ENCODE measurements at places on chromosomes 2 and 18.

GRCh38 chr18:7641813-7642212 is 74.7 kb downstream of the PTPRM start:
- DNase-seq: no peak

DNA sequence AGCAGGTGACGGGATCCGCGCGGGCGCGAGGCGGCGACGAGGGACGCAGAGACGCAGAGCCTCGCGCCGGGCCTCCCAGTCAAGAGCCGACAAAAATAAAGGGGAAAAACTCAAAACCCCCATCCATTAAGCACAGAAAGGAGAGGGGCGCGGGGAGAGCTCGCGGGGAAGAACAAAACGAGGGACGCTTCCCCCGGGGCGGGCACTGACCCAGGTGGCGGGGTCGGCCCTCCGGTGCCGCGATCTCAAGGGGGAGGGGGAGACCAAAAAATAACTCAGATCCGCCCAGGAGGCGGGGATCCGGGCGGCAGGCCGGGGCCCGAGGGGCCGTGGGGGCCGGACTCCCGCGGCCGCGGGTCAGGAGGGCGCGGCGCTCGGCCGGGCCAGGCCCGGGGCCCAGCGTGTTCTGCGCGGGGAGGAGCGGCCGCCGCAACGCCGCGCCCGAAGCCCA is 597 bp downstream of the RNF103 start:
- DNase-seq: no peak

- DNase-seq: no peak
Measured at GRCh38 chr2:57720728-57721627, 325.6 kb upstream of the VRK2 start.

GRCh38 chr2:181998041-181998835 is 12.6 kb downstream of the PPP1R1C start:
- DNase-seq: no peak

DNA sequence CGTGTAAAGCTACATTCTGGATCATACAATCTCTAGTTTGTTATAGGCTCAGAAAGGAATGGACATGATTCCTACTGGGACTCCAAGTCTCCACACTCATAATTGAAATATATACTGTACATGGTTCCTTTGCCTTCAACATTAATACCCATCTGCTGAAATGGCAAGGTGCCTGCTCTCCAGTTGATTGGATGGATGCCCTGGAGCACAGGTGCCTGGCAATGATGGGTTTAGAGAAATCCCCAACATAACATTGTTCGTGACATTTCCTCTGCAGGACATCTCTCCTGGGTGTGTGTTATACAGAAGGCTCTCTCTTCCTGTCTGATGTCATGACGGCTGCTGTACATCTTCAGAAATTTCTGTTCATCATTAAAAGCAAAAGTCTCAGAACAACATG is 449.7 kb upstream of the CWC22 start:
- no peak for DNase-seq

DNA sequence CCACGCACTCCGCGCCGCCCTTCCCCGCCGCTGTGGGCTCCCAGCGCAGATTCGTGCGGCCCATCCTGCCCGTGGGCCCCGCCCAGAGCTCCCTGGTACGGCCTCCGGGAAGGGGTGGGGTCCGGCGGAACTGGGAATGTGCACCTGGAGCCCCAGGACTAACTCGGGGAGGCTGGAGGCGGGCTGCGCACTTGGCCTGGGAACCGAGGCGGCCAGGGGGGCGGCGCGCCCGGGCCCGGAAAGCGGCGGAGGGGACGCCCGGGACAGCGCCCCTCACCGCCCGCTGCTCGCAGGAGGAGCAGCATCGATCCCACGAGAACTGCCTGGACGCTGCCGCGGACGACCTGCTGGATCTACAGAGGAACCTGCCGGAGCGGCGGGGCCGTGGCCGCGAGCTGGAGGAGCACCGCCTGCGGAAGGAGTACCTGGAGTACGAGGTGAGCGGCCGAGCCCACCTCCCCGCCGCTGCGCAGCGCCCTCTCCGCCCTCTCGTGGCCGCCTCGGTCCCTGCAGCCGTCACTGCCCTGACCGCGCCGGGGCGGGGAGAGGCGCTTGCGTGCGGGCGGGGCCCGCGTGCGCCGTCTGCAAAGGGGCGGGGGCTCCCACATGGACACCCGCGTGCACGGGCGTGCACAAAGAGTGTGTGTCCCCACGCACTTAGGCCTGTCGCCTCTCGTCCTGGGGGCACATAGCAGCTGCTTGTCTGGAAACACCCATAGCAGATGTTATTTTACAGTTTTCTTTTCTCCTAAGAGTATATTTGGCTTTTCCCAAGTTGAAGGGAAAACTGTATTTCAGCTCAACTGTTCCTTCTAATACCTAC is 25.2 kb downstream of the PSD4 start:
- peak; percentile 71 for DNase-seq

DNA sequence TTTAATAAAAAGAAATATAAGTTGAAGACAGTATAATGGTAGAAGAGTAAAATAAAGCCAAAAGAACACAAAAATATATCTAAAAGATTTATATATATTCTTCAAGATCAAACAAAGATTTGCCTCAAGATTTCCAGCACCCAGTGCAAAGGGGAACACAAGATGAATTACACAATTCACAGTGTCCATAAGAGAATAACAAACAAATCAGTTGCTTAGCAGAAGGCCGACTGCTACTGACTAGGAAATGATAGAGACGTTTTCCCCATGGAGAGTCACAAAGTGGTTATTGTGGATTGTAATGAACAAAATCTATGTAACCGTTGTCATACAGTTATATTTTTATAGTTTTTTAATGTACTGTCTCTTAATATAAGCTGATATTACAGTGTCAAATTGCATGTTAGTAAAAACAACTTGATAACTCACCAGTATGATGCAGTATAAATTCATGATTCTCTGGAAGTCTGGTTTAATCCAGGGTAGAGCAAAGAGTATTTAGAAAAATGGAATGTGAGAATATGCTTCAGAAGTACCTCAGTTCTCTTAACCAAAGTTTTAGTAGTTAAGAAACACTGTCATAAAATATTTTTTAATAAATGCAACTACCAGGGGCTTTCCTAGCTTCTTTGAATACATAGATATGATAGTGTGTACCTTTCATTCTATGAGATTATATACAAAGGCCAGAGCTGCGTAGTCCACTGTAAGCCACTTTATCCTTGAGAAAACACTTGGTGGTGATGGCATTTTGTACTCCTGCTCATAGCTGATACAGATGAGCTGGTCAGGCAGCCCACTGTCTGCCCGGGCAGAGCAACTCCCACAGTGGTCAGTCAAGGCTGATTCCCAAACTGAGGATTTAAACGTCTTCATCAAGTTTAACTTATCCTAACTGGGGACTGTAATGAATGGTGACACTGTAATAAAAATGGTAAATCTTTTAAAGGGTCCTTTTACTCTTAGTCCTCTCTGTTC is 180.5 kb upstream of the DTNA start:
- DNase-seq: no peak

GRCh38 chr2:158297606-158298005 is 158.9 kb downstream of the CCDC148 start:
- no peak for DNase-seq

DNA sequence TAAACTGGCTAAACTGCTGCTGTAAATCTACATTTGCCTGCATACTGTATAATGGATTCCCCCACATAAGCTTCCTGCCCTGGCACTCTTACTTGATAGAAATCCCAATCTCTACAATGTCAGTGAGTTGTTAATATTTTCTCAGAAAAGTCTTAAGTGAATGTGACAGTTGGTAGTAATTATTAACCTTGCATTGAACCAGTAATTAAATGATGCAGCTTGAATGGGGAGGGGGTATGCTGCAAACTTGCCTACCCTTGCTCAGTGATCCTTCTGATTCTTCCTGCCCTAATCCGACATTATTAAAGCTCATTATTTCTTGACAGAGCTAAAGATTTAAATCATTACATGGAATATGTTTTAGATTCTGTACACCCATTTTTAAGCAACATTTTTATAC is 119.0 kb upstream of the CDH7 start:
- DNase-seq: no peak

DNA sequence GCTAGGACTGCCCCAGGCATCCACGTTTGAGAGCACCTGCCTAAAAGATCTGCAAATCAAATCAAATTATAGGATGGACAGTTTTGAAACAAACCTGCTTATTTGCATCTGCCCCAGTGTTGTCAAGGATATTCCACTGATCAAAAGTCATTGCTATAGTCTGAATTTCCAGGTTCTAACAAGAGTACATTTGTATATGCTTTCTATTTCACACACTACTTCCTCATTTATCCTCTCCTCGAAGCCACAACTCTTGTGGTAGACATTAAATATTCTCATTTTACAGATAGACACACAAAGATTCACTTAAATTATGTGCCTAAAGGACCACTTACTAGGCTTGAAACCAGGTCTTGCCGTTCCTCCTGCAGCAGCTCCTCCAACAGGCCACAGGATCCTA is 11.9 kb upstream of the TET3 start:
- DNase-seq: no peak

DNA sequence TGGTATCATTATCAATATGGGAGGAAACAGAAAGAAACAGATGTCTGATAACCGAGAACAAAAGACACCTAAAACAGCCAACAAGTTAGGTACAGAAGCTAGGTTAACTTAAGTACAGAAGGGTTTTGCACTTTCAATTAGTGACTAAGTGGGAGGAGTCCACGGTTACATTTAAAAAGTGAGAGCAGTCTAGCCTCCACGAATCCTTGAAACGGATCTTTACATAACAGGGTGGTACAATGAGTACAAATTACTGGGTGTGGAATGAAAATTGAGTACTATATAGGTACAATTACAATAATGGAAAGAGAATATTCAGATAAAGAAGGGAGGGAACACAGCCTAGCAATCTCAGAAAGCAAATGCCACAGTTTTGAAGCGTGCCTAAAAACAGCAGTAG is 76.6 kb downstream of the TLK1 start:
- DNase-seq: no peak

DNA sequence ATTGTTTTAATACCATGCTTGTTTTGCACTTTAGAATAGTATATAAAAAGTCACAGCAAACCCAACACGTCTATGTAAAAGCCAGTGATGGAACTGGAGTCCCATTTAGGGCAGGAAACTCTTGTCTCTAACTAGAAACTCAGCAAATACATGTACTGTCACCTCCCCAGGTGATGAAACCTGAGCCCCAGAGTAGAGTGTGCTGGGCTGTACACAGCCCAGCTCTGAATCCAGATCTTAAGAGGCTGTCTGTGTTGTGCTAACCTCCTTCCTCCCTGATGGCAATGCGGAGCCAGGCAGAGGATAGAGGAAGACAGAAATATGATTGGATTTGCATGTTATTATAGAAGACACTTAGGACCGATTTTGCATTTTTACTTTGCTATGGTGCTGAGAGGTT is 317.5 kb upstream of the TRIB2 start:
- DNase-seq: no peak

- DNase-seq: no peak
Measured at GRCh38 chr2:68839260-68839833, 31.9 kb downstream of the BMP10 start.

DNA sequence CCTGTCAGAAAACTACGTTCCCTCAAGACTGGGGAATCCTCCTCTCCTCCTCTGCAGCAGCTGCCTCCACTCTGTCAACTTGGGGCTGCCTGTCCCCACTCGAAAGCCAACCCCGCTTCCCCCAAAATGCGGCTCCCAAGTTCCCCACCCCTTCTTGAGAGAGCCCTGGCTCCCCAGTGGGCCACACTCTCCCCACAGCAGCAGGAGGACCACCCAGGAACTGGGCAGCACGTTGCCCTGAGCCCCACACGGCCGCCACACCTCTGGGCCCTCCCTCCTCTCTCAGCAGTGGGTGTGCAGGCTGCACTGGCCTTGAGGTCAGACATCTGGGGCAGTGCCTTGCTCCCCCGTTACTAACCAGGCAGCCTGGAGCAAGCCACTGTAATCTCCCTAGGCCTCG is 9.6 kb upstream of the TEX51 start:
- no peak for DNase-seq

DNA sequence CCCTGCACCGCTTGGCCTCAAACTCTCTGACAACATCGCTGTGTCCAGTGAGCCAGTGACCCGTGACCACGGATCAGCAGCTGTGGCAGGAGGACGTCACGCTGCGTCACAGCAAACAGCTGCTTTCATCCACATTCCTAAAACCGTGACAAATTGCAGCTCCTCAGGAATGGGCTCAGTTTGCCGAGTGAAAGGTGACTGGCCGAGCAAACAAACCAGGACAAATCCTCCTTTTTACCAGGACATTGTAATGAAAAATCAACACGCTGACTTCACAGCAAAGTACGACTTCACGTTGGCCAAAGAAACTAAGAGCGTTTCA is 57.6 kb downstream of the PXDN start:
- DNase-seq: no peak

DNA sequence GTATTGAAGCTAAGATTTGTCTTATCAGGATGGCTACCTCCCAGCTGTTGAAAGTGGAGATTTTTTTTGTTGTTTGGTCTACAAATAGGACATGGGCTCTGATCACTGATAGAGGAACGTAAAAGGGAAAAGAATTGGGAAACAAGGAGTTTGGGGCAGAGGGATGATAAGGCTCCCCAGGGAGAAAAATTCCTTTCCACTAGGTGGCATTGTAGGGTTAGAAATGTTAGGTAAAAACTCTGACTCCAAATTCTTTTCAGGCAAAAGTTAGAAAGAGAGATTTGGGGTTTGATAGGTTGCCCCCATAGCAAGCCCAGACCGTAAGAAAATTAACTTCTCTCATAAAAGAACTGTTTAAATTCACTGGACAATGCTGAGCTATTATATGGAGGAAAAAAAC is 19.8 kb downstream of the CMPK2 start:
- DNase-seq: no peak

DNA sequence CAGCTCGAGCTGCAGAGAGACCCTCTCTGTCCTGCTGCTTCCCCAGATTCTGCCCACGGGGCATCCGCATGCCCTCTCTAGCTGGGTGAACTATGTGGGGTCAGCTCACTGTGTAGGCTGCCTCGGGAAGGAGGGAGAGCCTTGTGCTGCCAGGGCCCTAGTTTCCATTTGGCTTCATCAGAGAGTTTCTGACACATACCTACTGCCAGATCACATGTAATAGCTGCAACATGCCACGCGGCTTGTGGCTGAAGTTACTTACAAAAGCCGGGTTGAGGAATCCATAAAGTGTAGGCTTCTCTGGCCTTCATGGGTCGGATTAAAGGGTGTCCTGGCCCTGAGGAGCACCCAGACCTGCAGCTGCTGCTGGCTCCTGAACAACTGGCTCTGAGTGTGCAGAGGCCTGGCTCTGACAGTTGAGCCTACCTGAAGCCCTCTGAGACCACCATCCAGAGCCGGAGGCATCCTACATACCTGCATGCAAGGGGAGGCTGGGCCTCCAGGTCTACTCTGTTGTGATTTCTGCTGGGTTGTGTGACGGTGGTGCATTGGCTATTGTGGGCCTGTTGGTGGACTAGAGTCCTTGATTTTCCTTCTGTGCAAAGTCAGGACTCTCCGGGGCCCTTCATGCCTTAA is 130.0 kb downstream of the SH3RF3 start:
- no peak for DNase-seq

GRCh38 chr2:216696321-216696720 is 972 bp upstream of the IGFBP5 start:
- DNase-seq: no peak
